ENCODE measurements at places on chromosomes 1 and 21. TPM values are rescaled to one million over a fixed set of nuclear protein-coding genes. Genes with fewer than 3 reads are reported as not detected.

ATG4C gene
- total RNA-seq, result 17.7 TPM

KLHDC8A gene
- total RNA-seq, result not detected

GRCh38 chr1:186236921-186237320 lies 138.1 kb downstream of the TPR start:
- no peaks in the 10 kb centered on the region for H3K27me3 ChIP-seq
- no peak overlapping the region for H3K4me3 ChIP-seq
- no peaks in the 10 kb centered on the region for H3K36me3 ChIP-seq

- no peak overlapping the region for H3K27ac ChIP-seq
- H3K4me3 ChIP-seq, result no peak overlapping the region
- no peak for DNase-seq
- H3K36me3 ChIP-seq, result no peaks in the 10 kb centered on the region
Observed at GRCh38 chr1:43618521-43619313, 31.2 kb upstream of the KDM4A start.

- DNase-seq, result no peak
- peak overlapping the region; percentile 96 for H3K27ac ChIP-seq
- H3K4me1 ChIP-seq, result peaks cover 36% of the 10 kb centered on the region
- H3K36me3 ChIP-seq, result no peaks in the 10 kb centered on the region
- H3K27me3 ChIP-seq, result no peaks in the 10 kb centered on the region
Observed at GRCh38 chr1:36224537-36225282, 467 bp downstream of the THRAP3 start.

GRCh38 chr1:30605441-30605920 lies 117.9 kb downstream of the MATN1 start:
- H3K27ac ChIP-seq, result no peak overlapping the region
- no peaks in the 10 kb centered on the region for H3K4me1 ChIP-seq

DMRTA2 gene
- total RNA-seq, result not detected

DNA sequence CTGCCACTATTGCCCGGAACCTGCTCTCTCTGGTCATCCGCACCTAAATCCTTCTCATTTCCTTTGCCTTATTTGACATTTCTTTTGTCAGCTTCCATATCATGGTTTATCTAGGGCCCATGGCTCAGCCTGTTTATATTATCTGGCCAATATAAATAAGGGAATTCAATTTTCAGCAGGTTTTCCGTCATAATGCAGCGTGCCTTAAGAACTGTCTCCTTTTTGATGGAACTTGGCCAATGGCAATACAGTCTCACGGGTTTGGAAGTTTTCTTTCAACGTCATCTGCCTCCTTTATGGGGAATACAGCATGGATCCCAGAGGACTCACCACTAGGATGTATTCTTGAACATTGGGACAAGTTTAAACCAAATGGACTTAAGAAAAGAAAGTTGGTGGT lies 77.8 kb upstream of the KIAA0040 start:
- H3K27me3 ChIP-seq, result no peaks in the 10 kb centered on the region
- H3K27ac ChIP-seq, result no peak overlapping the region
- no peak overlapping the region for H3K4me3 ChIP-seq

GRCh38 chr1:35660581-35661473 lies 19.5 kb upstream of the PSMB2 start:
- H3K4me1 ChIP-seq, result no peaks in the 10 kb centered on the region
- no peak overlapping the region for H3K4me3 ChIP-seq
- no peaks in the 10 kb centered on the region for H3K36me3 ChIP-seq
- H3K27ac ChIP-seq, result no peak overlapping the region
- H3K27me3 ChIP-seq, result no peaks in the 10 kb centered on the region

DNA sequence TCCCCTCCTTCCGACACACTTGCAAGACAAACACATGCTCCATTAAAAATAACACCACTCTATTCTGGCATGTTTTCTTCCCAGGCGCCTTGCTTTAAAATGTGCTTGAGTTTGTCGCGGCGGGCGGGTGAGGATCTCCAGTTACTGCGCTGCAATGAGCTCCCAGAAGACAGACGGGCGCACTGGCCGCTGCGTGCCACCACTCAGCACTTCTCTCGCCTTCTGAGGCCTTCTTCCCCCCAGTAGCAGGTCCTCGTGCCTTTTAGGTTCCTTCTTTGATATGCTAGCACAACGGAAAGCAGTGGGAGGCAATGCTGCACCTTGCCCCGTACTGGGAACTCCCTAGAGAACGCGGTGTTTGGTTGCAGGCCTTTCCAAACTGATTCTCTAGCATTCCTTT lies 279.5 kb upstream of the NR5A2 start:
- H3K36me3 ChIP-seq, result no peaks in the 10 kb centered on the region
- no peaks in the 10 kb centered on the region for H3K4me1 ChIP-seq
- H3K27me3 ChIP-seq, result no peaks in the 10 kb centered on the region
- no peak overlapping the region for H3K27ac ChIP-seq
- no peak for DNase-seq
- H3K4me3 ChIP-seq, result no peak overlapping the region

GRCh38 chr1:8794605-8795004 lies 22.8 kb downstream of the RERE start:
- H3K4me3 ChIP-seq, result no peak overlapping the region
- no peak for DNase-seq
- H3K4me1 ChIP-seq, result no peaks in the 10 kb centered on the region
- no peaks in the 10 kb centered on the region for H3K36me3 ChIP-seq
- no peak overlapping the region for H3K27ac ChIP-seq

GPR3 gene
- total RNA-seq, result 3.3 TPM

DNA sequence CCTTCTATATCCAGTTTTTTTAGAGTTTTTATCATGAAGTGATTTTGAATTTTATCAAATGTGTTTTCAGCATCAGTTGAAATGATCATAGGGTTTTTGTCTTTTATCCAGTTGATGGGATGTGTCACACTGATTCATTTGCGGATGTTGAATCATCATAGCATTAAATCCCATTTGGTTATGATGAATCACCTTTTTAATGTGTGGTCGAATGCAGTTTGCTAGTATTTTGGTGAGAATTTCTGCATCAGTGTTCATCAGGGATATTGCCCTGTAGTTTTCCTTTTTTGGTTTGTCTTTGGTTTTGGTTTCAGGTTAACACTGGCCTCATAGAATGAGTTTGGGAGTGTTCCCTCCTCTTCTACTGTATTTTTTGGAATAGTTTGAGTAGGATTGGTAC lies 80.3 kb downstream of the DIRAS3 start:
- no peak for DNase-seq
- H3K27me3 ChIP-seq, result no peaks in the 10 kb centered on the region
- H3K4me1 ChIP-seq, result no peaks in the 10 kb centered on the region
- no peaks in the 10 kb centered on the region for H3K36me3 ChIP-seq
- H3K4me3 ChIP-seq, result no peak overlapping the region
- no peak overlapping the region for H3K27ac ChIP-seq

GRCh38 chr21:25508364-25508763 lies 98.9 kb downstream of the MRPL39 start:
- no peaks in the 10 kb centered on the region for H3K27me3 ChIP-seq
- no peak overlapping the region for H3K27ac ChIP-seq
- no peak for DNase-seq
- H3K36me3 ChIP-seq, result no peaks in the 10 kb centered on the region

GRCh38 chr1:23452011-23452411 lies 27.5 kb upstream of the TCEA3 start:
- no peaks in the 10 kb centered on the region for H3K36me3 ChIP-seq
- no peaks in the 10 kb centered on the region for H3K27me3 ChIP-seq
- peak; percentile 70 for DNase-seq
- H3K27ac ChIP-seq, result no peak overlapping the region

Data from CD8-positive, alpha-beta memory T cell (primary cell).